Hippocampal formation (tissue), 2 donors: ENCODE measurements at places on chromosomes 1 and 21.
A peak's percentile ranks its signal among the peaks of the same experiment; 100 is the strongest.

GRCh38 chr1:100584761-100585745 is 47.1 kb downstream of the GPR88 start:
- no peak for DNase-seq

- peak; percentile 32 for DNase-seq
Observed at GRCh38 chr1:47572731-47573430, 135.0 kb downstream of the FOXD2 start.

DNA sequence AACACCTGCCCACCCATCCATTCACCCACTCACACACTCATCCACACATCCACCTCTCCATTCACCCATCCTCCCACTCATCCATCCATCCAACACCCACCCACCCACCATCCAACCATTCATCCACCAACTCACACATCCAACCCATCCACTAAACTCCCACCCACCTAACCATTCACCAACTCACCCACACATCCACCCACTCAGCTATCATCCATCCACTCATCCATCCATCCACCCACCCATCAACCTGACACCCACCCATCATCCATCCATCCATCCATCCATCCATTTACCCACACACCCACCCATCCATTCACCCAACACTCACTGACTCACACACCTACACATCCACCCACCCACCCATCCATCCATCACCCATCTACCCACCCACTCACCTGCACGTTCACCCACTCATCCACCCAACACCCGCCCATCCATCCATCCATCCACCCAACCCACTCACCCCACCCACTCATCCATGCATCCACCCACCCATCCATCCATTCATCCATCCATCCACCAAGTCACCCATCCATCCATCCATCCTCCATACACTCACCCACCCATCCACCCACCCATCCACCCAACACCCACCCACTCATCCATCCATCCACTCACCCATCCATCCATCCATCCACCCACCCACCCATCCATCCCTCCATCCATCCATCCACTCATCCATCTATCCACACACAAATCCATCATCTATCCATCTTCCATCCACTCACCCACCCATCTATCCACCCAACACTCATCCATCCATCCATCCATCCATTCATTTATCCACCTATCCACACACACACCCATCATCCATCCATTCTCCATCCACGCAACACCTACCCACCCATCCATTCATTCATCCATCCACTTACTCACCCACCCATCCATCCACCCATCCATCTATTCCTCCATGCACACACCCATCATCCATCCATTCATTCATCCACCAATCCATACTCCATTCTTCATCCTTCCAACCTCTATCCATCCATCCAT is 17.4 kb upstream of the PRDM16 start:
- DNase-seq, result no peak

- DNase-seq, result peak; percentile 65
Observed at GRCh38 chr1:179883040-179883744, 1.1 kb downstream of the TOR1AIP1 start.

- no peak for DNase-seq
Observed at GRCh38 chr1:59295618-59296017, 1.3 kb upstream of the FGGY start.

- no peak for DNase-seq
Observed at GRCh38 chr1:21292503-21292983, 2.3 kb upstream of the ECE1 start.

DNA sequence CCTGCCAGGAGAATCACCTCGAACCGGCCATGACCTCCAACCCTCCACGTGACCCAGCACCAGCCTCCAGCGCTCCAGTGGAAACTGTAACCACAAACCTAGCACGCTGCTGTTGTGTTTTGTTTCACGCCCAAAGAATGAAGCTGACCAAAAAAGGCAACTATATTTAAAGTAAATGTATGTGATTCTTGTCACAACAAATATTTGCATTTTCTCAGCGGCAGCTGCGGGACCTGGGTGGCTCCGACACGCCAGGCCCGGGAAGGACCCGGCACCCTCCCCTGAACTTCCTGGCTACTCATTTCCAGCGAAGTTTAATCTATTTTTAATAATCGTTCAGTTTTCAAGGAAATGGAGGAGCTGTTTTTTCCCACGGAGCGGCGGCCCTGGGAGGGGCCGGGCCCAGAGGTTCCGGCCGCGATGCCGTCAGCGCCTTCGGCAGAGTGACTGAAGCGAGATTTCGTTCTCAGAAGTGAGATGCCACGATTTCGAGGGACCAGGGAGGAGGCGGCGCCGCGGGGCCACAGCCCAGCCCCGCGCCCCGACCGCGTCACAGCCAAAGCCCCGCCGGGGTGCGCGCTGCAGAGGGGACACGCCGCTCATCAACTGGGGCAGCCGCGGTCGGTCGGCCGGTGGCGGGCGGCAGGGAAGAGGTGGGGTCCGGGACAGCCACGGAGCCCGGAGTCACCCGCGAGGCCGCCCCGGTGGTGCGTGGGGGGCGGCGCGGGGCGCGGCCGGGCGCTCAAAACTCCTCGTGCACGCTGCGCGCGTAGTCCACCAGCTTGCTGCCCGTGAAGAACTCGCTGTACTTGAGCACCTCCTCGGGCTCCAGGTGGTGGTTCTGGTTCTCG is 3.0 kb upstream of the TNFRSF4 start:
- DNase-seq, result no peak
